GM12864 (cell line): ENCODE measurements at places on chromosomes 2 and 18.
A peak's percentile ranks its signal among the peaks of the same experiment; 100 is the strongest.

GRCh38 chr2:46855805-46856204, 59.8 kb downstream of the MCFD2 start:
- DNase-seq, result no peak

- DNase-seq, result no peak
Observed at GRCh38 chr2:81853341-81853740, 1548.8 kb upstream of the LRRTM1 start.

GRCh38 chr2:156430980-156431358, 5.2 kb upstream of the GPD2 start:
- DNase-seq, result peak; percentile 68

GRCh38 chr18:69616114-69616513, 215.4 kb downstream of the DOK6 start:
- no peak for DNase-seq

- DNase-seq, result no peak
Observed at GRCh38 chr2:151525821-151526373, 116.2 kb downstream of the RIF1 start.

- DNase-seq, result no peak
Observed at GRCh38 chr2:240915526-240916341, 9.6 kb downstream of the CROCC2 start.

DNA sequence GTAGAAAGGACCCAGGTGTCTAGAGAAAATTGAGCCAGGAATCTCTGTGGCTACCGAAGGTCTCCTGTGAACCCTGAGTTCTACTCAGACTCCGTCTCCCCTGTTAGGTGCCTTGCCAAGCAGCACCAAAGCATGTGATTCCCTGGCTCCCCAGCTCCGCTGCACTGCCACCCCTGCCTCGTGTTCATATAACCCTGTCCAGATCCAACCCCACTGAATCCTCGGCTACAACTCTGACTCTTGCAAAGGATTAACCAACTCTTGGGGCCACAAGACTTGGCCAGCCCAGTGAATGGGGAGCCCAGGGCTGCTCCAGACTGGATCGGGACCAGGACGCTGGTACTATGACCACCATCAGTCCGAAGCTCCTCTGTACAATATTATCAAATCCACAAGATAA, 37.3 kb upstream of the ACAA2 start:
- no peak for DNase-seq
